ENCODE measurements at places on chromosomes 11 and 22. TPM values are rescaled to one million over a fixed set of nuclear protein-coding genes. Genes with fewer than 3 reads are reported as not detected.
A peak's percentile ranks its signal among the peaks of the same experiment; 100 is the strongest.

The MS4A18 gene
- total RNA-seq: not detected

The EHD1 gene
- total RNA-seq: 29.9 TPM

The EFCAB6 gene
- 0.45 TPM for total RNA-seq

The SDHD gene
- 168 TPM for total RNA-seq

The DEFB131B gene
- not detected for total RNA-seq

The MRGPRX3 gene
- total RNA-seq: not detected

The GP1BB gene
- 0.75 TPM for total RNA-seq

The TH gene
- not detected for total RNA-seq

The LARGE2 gene
- total RNA-seq: 2.9 TPM

The RAC2 gene
- total RNA-seq: 4.5 TPM

The HTR3A gene
- total RNA-seq: not detected

The MS4A2 gene
- total RNA-seq: 0.15 TPM

The OR4X2 gene
- not detected for total RNA-seq

The TRIM29 gene
- 2.3 TPM for total RNA-seq

DNA sequence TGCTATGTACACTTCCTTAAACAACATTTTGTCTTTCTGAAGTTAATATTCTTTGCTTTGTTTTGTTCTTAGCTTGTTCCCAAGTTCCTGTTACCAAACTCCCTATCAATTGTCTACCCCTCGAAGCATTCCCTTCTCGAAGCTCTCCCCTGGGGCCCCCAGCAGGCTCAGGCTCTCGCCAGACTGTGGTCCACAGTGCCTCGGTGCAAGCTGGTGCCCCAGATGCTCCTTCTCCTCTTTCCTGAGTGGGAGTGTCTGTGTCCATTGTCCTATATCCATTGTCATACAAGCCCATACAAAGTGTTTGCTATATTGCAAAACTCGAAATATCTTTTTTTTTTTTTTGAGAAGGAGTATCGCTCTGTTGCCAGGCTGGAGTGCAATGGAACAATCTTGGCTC is 51.7 kb upstream of the RTL6 start:
- DNase-seq: no peak

DNA sequence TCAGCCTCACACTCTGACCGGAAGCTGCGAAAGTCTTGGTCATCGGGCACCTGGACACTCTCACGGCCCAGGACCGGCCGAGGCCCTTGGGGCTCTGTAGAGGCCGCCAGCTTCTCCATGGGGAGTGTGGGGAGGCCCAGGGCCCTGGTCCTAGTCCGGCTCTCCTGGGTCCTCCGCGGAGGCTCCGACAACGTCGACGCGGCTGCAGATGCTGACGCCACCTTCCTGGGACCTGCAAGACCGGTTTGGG is 12.9 kb downstream of the STARD10 start:
- DNase-seq: peak; percentile 51

GRCh38 chr11:76415073-76415472 is 29.7 kb upstream of the EMSY start:
- DNase-seq: no peak

DNA sequence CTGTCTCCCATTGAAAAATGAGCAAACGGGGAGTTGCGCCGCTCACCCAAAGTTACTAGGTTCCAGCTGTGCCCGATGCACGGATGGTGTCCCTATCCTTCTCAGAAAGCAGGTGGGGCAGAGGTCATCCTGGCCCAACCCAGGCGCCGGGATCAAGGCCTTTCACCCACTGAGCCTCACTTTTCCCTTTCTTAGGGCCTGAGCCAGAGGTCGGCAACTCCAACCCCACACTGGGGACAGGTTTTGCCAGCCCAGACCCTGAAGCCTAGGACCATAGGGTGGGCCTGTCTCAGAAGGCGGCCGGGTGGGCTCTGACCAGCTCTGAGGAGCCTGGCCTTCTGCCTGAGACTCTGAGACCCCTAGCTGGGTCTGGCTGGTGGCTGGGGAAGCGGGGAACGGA is 6.3 kb downstream of the IGSF9B start:
- no peak for DNase-seq

DNA sequence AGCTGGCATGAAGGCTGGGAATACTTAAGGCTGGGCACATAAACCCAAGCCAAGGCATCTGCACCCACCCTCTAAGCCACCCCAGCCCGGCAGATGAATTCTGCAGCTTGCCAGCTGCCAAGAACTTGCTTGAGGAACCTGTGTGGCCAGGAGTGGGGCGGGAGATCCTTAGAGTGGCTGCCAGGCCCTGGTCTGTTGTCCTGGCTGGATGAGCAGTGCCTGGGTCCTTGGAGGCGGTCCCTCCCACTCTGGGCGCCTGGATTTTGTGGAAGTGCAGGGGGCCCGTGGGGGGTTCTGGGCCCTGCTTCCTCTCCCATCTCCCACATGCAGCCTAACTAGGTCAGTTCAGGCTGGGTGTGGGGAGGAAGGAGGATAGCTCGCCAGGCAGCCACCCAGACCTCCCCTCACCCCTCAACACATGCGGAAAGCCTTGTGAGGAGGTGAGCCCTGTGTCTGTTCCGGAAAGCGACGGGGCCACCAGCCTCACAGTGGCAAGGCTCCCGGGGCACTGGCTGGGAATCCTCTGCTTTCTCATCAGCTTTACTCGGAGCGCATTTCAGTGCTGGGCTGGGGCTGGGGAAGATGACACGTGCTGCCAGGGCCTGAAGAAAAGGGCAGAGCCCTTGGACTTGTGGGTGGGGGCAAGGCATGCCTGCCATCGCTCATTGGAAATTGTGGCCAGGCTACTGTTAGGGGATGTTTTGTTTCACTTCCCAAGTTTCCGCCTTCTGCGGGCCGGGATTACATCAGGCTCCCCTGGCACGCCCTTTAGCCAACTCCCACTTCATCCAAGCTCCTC is 8.4 kb downstream of the DAGLA start:
- no peak for DNase-seq

DNA sequence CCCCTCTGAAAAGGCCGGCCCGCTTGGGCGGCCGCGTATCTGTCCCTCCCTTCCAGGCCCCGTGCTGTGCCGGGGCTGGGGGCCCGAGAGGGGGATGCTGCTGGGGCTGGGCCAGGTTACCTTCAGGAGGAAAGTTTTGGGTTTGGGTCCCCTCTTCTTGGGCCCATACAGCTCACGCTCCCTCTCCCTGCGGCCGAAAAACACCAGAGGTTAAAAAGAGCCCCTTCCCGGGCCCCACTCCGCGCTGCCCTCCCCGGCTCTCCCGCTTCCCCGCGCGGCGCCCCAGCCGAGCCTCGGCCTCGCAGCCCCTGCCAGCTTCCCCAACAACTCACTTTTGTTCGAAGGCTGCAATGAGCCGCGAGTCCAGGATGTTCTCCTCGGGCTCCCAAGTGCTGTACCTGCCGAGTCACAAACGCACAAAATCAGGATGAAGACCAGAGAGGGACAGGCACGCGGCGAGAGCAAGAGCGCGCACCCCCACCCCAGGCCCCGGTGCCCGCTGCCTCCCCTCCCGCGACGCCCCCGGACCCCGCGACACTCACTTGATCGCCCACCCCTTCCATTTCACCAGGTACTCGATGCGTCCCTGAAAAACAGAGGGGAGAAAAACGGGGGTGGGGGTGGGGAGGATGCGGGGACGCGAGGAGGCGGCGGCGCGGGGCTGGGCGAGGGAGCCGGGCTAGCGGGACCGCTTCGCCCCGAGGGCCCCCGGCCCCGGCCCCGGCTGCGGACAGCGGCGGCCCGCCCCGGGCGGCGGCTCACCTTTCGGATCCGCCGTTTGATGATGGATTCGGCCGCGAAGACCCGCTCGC is 450 bp downstream of the CBX6 start:
- peak; percentile 50 for DNase-seq

- DNase-seq: no peak
Observed at GRCh38 chr22:49012712-49013395, 814.8 kb downstream of the BRD1 start.

GRCh38 chr11:13923716-13924650 is 38.5 kb upstream of the SPON1 start:
- DNase-seq: no peak

DNA sequence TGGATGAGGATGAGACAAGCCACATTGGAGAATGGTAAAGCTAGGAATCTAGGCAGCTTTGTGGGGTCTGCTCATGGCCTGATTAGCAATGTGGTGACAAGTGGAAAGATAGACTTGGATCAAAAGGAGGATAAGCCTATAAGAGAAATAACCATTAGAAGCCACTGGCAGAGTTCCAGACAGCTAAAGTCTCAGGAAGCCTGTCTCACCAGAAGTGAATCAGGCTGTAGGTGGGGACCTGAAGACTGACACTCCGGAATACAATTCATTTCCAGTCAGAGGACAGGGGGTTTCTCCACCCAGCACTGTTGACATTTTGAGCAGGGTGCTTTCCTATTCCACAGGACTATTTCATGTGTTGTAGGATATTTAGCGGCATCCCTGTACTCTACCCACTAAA is 129.7 kb downstream of the ARHGAP42 start:
- DNase-seq: no peak

- DNase-seq: no peak
Observed at GRCh38 chr22:22519591-22519990, 479 bp downstream of the ZNF280A start.

GRCh38 chr11:120613264-120614226 is 102.0 kb downstream of the GRIK4 start:
- no peak for DNase-seq

- DNase-seq: no peak
Observed at GRCh38 chr22:47294222-47294532, 531.7 kb downstream of the TBC1D22A start.

- DNase-seq: no peak
Observed at GRCh38 chr11:46039990-46040389, 81.3 kb downstream of the PHF21A start.

DNA sequence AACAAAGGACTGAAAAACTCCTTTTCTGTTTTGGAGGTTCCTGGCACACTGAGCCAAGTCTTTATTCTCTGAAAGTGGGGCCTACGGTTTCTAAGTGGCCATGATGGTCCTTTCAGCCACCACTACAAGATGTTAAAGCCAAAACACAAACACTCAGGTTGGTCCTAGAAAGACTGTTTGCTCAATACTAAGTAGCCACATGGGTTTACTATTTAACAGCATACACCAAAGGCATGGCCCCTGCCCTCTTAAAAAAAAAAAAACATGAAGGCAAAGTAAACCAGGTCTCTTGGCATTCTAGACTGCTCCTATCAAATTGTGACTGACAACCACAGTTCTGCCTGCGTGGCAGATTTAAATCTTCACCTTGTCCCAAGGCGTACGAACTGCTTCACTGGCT is 123.6 kb upstream of the BID start:
- no peak for DNase-seq

DNA sequence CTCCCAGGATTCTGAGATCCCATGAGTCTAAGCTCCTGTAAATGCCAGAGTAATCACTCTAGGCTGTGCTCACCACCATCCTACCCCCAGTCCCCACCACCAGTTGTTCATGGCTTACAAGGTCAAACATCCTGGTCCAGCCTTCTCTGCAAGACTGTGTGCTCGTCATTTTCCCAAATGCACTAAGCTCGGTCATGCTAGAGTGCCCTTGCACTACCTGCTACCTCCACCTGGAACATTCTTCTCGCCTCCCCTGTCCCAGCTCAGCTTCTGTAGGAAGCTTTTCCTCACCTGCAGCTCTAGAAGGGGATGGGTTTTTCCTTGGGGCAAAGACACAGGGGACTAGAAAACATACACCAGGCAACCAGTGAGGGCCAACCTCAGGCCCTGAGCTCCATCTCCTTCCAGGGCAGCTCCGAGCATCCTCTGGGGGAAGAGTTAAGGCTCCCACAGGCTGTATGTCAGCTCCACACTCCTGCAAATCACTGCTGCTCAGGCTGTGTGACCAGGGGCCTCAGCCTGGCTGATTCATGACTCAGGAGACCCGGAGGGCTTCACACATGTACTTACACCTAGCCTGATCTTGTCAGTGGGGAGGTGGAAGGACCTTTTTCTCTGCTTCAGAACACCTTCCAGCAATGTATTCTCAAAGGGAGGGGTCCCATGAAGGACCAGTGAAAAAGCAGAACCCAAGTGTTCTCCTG is 37.2 kb upstream of the CSNK2A3 start:
- DNase-seq: no peak
